Hematopoietic multipotent progenitor cell treated with erythropoietin and hydrocortisone succinate and interleukin-3 and kit ligand, for 8 days (in vitro differentiated cells): ENCODE measurements at places on chromosomes 7 and 10.

DNA sequence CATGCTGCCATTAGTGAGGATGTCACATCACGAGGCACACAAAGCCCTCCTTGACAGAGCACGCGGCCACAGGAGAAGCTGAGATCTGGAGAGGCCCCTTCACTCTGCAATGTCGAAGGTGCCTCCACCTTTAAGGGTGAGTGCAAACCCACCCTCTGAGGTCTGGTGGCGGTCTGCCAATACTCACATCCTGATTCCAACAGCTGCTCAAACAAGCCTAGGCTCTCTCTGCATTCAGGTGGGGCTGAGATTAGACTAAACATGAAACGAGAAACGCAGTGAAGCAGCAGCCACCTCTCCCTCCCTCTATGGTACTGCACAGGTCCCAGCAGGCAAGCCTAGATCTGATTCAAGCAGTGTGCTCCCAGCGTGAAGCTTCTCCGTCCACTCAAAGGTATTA is 151.8 kb downstream of the TCERG1L start:
- no peak for DNase-seq

GRCh38 chr7:8060241-8060640 is 91.6 kb downstream of the GLCCI1 start:
- no peak for DNase-seq

DNA sequence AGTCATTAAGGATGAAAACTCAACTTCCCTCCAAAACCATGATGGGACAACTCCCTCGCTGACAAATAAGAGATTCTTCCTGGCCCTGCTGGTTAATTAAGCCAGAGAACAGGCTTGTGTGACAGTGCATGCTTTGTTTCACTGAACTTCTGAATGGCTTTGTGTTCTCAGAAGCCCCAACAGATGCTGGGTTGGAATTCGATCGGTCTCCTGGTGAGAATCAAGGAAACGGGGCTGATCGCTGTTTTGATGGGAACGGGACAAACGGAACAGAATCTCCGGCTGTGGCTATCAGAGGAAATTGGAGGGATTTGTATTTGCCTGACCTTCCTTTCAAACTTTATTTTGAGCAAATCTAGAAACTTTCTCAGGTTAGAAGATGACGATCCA is 145.0 kb downstream of the RNF216 start:
- no peak for DNase-seq

DNA sequence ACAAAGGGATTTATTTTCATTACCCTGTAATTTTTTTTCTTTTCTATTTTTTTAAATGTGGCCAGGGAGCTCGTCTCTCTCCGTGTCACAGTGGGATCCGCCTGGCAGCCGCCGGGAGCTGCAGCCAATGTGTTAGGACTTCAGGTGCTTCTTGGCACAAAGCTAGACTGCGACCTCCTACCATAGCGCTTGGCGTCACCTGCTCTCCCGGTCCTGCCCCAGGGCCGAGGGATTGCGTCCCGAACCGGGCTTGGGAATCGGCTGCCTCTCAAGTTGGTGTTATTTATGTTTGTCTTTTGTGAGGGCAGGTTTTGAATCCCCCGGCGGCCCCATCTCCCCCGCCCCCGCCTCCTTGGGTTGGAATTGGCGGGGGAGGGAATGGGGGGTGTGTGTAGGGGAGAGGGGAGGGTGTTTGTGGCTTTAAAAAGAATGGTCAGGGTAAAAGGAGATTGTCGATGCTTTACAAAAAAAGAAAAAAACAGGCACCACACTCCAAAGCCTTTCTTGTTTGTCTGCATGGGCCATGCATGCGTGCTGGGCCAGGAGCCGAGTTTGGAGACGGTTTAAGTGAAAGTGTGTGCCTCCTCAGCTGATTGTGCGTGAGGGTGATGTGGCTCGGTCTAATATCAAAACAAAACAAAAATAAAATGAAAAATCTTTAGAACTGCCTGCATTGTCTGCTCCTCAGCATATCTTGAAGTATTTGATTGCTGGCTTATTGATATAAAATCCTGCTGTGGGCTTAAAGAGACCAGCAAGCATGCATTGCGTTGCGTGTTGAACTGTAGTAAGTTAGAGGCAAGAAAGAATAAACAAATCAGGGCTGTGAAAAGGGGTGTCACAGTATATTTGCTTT is 1.2 kb downstream of the PPP1R9A start:
- no peak for DNase-seq

DNA sequence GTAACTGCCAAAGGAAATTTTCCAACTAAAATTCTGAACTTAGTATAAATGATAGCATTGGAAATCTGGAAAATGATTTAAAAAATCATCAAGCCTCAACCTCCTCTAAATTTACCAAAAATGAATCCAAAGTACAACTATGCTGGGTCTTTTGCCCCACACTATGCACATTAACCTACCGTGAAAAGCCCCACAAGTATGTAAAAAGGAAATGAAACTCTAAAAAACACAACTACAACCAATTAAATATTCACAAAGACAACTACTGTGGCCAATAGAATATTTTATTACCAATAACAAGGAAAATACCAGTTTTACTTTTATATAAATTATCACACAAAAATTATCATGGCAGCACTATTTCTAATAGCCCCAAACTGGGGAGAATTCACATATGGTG is 19.3 kb downstream of the EIF3A start:
- DNase-seq = no peak

DNA sequence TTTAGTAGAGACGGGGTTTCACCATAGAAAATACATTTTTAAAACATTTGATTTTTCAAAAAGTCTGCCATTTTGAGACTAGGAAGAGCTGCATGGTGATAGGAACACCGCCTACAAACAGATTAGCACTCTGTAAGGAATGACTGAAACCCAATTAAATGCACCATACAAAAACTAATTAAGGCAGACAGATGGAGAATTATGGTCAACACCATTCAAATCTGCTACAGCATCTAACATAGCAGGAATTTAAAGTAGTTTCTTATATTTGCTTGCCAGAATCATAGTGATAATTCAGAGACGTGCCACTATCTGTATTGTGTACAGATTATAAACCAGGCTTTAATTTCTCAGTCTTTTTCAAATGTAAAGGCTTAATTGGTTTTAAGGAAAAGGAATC is 68.2 kb downstream of the ENO4 start:
- DNase-seq = no peak

GRCh38 chr7:102169651-102170392 is 116.8 kb upstream of the SH2B2 start:
- no peak for DNase-seq

DNA sequence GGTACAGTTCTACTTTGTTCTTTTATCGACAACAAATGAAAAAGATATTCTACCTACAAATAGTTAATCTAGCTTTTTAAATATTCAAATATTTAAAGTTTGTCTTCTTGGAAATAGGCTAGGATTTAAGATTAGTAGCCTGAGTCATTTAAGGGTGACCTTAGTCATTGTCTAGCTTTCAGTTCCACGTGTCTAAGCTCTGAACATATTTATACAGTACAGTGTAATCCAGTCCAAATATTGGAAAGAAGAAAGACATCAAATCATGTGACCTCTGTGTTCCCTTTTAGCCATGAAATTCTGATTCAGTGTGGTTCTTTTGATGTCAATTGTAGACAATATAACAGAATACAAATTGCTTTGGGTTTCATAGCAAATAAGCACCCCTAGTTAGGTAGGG is 121.1 kb downstream of the MALRD1 start:
- DNase-seq = no peak

DNA sequence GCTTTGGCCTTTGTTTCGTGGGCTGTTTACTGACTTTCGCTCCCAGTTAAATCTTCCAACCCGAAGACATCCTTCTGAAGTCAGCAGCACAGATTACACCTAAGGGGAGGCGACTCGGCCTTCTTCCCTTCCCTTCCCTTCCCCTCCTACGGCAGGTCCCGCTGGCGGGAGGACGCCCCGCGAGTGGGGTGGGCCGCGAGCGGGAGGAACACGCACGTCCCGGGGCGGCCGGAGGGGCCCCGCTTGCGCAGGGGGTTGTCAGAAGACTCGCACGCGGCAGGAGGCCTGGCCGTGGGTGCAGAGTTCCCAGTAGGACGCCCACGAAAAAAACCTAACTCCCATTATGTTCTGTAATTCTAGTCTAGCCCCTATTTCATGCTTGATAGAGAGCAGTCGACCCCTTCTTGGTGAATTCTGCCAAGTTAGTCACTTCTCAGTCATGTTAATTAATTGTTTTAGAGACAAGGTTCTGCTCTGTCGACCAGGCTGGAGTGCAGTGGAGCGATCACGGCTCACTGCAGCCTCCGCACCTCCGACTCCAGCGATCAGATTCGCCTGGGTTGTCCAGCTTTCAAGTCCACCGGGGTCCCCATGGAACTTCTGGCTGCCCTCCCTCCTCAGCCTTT is 19.2 kb upstream of the ZNF32 start:
- DNase-seq = no peak

- no peak for DNase-seq
These were observed 164.8 kb upstream of the CDC14C start for GRCh38 chr7:48759431-48760080.

- peak; percentile 19 for DNase-seq
These were observed 695 bp downstream of the PRKAG2 start for GRCh38 chr7:151875942-151876898.

DNA sequence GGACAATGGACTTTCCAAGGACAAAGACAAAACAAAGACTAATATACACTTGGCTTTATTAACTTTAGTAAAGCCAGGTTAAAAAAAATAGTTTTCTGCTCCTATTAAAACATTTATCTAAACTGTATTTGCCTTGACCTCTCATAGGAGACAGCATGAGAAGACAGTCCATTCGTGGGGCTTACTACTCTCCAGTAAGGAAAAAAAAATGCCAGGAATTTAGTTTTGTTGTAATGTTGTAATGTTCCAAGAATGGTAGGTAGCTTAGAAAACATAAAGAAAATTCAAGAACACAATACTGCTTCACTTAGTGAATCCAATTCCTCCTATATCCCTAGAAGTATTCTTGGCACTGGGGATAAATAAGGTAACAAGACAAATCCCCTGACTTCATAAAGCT is 81.7 kb downstream of the KMT2C start:
- no peak for DNase-seq
